ENCODE measurements at places on chromosomes 13 and 19.
A peak's percentile ranks its signal among the peaks of the same experiment; 100 is the strongest.

DNA sequence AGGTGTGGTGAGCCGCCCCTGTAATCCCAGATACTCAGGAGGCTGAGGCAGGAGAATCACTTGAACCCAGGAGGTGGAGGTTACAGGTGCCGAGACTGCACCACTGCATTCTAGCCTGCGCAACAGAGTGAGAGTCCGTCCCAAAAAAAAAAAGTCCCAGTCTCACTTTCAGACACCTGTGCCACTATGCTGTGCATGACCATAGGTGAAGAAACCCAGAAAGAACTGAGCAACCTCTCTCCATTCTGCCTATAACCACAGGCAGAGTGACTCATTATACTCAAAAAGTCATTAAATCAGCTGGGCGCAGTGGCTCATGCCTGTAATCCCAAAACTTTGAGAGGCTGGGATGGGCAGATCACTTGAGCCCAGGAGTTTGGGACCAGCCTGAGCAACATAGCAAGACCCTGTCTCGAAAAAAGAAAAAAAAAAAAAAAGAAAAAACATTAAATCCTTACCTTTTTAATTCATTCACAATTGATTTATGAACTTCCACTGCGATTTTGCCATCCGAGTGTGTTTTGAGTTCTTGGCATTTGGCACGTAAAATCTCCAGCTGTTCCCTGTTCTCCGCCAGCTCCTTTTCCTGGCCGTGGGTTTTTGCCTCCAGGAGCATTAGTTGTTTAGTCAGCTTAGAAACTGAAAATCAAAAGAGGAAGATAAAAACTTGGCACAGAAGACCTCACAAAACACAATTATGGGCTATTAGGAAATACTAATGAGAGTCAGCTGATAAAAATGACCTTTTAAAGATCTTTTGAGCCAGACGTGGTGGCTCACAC lies 45.5 kb upstream of the SLC7A9 start:
- DNase-seq = no peak

DNA sequence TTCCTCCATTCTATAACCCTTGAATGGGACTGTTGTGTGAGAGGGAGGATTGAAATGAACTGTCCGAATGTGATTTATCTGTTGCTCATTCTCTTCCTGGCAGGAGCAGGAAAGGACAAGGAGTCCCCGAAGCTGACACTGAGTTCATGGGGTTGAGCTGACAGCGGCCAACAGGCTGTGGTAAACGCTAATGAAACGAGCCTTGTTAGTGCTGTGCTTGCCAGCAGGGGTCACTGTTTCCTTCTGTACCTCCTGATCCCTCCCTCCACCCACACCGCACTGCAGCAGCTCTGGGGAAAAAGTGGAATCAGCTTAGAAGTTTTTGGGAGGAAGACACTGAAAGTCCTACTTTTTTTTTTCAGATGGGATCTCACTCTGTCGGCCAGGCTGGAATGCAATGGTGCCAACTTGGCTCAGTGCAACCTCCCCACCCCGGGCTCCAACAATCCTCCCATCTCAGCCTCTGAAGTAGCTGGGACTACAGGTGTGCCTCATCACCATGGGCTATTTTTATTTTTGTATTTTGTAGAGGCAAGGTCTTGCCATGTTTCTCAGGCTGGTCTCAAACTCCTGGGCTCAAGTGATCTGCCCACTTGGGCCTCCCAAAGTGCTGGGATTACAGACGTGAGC lies 6.7 kb upstream of the ZNF761 start:
- peak; percentile 31 for DNase-seq

- no peak for DNase-seq
These were observed 96.9 kb upstream of the OXGR1 start for GRCh38 chr13:97091196-97091595.

DNA sequence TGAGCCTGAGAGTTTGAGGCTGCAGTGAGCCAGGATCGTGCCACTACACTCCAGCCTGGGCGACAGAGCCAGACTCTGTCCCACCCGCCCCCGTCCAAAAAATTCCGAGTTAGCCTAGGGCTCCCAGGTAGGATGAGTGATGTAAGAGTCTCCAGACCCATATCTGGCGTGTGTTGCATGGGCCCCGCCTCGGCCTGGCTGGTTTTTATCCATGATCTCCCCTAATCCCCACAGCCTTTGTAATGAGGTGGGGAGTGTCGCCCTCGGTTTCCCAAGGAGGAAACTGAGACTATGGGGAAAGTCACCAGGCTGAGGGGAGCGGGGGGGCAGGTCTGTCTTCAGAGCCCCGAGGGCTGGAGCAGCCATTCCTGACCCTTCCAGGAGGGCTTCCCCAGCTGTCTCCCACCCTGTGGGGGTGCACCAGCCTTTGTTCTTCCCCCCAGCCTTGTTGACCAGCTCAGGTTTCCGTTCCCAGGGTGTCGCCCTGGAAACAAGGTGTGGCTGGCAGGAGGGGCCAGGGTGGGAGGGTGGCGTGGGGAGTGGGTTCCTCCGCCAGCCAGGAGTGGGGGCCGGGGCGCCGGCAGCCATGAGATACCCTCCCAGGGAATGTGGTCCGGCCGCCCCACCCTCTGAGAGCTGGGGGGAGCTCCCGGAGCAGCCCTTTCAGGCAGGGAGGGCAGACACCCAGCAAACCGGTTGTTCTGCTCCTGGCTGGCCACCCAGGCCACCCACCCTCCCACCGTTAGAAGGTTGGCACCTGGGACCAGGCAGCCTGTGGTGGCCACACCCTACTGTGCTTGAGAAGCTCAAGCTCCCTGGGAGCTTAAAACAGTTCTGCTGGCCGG lies 11.5 kb downstream of the MYH14 start:
- no peak for DNase-seq

- DNase-seq = no peak
These were observed 916.4 kb downstream of the UQCRFS1 start for GRCh38 chr19:28296506-28296905.

DNA sequence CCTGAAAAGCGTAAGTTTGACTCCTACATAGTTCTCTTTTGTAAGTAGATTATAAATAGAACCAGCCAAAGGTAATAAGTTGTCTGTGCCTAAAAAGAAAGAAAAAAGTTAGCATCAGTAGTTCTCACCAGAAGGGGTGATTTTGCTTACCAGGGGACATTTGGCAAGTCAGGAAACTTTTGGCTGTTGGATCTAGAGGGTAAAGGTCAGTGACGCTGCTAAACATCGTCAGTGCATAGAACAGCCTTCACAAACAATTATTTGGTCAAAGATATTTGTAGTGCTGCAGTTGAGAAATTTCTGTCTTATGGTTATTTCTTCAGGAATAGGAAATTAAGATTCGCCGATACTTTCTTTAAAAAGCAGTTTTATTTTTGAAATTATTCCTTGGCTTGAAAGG lies 2.0 kb downstream of the USPL1 start:
- no peak for DNase-seq
